ENCODE measurements at places on chromosomes 1 and 21.

DNA sequence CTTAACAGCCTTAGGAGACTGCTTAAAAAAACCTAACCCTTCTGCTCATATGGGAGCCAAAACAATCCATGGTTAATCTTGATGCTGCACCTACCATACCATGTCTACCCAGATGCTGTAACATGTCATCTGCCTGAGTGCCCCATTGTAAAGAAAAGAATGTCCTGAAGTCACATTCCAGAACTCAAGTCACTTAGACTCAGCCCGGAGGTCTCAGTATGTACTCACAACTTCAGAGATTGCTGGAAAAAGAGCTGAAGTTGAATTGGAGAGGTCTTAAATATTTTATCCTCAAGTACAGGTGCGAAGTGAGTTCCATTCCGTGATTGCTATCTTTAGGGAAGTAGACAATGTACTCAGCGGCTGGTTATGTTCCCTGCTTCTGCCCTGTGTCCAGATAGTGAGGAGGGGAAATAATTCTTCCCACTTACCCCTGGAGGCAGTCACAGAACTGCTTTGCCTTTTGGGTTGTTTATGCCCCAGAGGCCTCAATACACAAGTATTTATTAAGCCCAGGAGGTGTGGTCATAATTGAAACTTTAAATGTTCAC is 57.5 kb upstream of the HOOK1 start:
- DNase-seq: no peak

DNA sequence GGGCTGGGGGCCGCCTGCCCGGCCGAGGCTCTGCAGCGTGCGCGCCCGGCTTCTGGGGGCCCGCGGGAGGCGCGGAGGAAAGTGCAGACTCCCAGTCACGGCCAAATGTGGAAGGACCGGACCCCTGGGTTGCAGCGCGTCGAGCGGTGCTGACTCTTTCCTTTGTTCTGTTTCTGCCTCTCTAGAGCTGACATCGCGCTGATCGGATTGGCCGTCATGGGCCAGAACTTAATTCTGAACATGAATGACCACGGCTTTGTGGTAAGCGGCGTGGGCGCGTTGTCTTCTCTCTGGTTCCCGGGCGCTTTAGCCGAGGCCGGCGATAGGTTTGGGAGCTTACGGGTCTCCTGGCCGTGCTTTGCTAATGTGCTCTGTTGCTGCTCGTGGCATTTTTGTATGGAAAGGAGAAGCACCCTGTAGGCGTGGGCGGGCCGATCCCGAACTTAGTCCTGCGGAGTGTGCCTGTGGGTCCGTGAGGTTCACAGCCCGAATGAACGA is 629 bp downstream of the PGD start:
- DNase-seq: peak; percentile 3

GRCh38 chr1:39485046-39485803 is 6.2 kb upstream of the BMP8A start:
- no peak for DNase-seq

DNA sequence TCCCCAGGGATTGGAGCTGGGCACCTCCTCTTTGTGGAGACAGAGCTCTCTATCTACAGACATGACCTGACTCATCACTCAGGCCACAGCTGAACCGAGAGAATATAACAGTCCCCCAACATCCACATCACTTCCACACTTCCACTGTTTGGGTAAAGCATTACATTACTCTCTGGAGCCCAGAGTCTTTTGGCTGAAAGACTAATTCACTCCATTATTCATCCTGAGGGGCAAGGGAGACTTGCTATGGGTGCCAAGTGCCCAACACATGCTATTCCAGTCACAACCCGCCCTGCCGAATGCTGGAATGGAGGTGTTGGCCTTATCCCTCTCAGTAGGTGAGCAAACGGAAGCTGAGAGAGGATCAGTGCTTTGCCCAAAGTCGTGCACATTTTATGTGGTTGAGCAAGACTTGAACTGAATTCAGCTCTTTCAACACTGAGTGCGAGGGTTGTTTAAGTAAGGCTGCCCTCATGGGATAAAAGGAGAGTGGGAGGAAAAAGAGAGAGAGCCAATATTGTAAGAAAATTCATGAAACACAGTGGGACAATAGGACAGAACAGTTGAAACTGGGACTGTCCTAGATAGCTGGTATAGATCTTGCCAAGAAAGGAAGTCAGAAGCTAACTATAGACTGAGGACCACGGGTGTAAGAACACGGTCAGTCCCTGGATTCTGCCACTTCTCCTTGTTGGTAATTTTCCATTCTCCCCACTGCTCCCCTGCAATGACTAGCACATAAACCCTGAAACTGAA is 13.5 kb upstream of the CHI3L1 start:
- no peak for DNase-seq

- no peak for DNase-seq
Observed at GRCh38 chr1:10795276-10796021, 997 bp downstream of the CASZ1 start.

- no peak for DNase-seq
Observed at GRCh38 chr1:57091642-57092041, 125.8 kb upstream of the C8B start.

GRCh38 chr1:77504986-77505385 is 177.5 kb downstream of the ZZZ3 start:
- DNase-seq: no peak

GRCh38 chr1:204232526-204232925 is 18.7 kb upstream of the GOLT1A start:
- DNase-seq: no peak

GRCh38 chr1:154485106-154485505 is 16.9 kb upstream of the TDRD10 start:
- no peak for DNase-seq

DNA sequence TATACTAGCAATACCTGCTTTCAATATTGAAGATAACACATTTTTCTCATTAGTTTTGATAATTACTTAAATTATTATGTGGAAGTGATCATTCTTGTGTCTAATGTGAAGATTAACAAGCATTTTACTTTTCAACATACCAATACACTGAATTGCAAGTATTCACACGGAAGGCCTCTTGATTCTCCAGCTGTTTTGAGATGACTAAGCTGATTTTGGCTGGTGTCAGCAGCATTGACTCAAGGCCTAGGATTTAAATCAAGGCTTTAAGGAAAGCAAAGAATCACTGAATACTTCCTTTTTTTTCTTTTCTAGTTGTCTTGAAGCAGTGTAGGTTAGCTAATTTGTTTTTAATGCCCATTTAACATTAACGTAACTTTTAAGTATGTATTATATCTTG is 373.7 kb downstream of the SRGAP2C start:
- no peak for DNase-seq

GRCh38 chr1:222229672-222230312 is 318.1 kb downstream of the HHIPL2 start:
- no peak for DNase-seq

GRCh38 chr1:209720326-209720725 is 15.7 kb downstream of the HSD11B1 start:
- no peak for DNase-seq

DNA sequence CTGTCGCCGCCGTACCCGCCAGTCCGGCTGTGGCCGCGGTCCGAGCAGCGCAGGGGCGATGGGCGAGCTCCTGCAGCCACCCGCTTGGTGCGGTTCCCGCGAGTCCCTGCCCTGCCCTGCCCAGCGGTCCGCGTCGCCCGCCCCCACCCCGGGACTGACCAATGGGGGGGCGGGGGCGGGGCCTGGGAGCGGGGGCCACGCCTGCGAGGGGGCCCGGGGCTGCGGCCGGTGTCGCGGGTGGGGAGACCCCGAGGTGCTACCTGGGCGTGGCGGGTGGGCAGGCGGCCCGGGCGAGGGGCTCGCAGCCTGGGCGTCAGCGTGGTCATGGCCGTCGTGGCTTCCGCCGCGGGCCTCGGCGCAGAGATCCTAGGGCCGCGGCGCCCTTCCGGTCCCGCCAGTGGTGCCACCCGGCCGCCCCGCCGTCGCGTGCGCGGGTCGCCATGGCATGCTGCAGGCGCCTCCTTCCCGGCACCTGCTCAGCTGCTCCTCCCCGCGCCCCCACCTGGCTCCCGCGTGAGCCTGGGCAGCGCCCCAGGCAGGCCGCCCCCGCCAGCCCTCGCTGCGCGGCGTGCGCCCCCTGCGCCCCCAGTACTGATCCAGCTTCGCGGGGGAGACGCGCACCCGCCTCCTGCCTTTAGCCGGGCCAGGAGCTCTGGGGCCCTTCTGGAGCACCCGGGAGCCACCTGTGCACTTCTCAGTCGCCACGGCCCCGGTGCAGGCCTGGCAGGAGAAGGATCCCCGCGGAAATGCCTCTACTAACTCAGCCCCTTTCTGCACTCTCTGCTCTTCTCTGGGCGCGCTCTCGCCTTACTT is at the start of gene BMP8B:
BMP8B (minus strand) TSS at position 108 of the 813 bp plus-strand sequence. CDS start 380 bp downstream, outside the sequence.
- DNase-seq: peak; percentile 49

DNA sequence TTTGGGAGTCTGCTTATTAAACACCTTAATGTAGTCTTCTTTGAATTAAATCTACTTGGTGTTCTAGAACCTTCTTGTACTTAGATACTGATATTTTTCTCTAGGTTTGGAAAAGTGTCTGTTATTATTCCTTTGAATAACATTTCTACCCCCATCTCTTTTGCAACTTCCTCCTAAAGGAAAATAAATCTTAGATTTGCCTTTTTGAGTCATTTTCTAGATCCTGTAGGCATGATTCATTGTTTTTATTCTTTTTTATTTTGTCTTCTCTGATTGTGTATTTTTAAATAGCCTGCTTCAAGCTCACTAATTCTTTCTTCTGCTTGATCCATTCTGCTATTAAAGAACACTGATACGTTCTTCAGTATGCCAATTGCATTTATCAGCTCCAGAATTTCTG is 155.9 kb upstream of the NEGR1 start:
- DNase-seq: no peak

DNA sequence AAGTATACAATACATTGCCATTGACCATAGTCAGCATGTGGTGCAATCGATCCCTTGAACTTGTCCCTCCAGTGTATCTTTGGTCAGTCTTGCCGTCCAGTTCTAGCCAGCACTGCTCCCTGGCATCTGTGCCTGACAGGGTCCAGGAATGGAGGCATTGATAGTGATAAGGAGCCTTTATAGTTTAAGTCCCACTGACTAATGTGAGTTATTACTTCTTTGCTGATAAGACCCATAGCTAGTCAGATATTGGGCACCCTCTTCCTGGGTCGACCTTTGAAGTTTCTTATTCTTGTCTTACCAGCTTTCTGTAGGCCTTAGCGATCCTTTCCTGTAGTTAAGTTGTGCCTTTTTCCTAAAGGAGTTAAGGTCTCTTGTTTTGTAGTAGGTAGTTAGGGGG is 13.0 kb downstream of the UCK2 start:
- DNase-seq: no peak

- DNase-seq: no peak
Observed at GRCh38 chr1:231192620-231193163, 30.8 kb downstream of the TRIM67 start.

DNA sequence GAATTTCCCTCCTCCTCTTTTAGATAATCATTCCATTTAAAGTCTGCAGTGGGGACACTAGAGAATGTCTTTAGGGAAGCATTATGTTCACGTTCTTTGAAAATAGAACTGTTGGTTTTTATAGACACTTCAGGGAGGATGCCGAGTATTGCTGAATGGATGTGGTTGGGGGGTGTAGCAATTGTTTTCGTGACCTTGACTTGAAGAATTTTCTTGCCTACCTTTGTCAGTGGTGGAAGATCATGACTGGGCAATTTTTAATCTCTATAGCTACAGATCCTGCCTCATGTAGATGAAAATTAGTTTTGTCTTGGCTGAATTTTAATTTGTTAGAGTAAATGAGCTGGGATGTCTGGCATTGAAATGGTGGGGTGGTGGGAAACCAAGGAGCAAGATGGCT is 3.8 kb downstream of the SMG7 start:
- DNase-seq: no peak

DNA sequence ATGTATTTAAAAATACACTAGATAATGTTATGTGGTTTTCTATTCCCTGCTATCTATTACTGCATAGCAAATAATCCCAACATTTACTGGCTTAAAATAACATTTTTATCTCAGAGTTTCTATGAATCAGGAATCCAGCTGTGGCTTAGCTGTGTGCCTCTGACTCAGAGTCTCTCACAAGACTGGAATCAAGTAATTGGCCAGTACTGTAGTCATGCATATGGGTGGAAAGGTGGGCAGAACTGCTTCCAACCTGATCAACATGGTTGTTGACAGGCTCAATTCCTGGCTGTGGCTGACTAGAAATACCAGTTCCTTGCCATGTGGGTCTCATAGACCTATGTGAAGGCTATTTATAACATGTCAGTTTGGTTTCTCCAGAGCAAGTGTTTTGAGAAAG is 131.8 kb downstream of the PDE4B start:
- DNase-seq: no peak

DNA sequence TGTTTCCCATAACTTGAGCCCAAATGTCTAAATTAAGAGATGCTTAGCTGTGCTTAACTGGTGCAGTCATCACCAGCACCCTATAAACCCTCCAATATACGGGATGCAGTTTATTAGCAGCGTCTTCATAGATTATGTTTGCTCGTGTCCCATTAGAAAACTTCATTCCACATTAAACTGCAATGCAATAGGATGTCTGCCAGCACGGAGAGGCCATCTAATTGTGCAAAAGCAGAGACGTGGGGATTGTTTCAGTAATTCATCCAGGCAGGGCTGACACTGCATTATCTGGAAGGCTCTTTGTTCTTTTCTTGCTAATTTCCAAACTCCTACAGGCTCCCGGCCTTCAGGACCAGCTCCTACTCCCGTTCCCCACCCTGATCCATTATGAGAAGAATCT is 89.5 kb downstream of the CSMD2 start:
- DNase-seq: no peak

GRCh38 chr1:207063014-207063413 is 9.9 kb downstream of the PFKFB2 start:
- DNase-seq: no peak

GRCh38 chr1:39410915-39411436 is 80.5 kb upstream of the BMP8A start:
- peak; percentile 52 for DNase-seq

GRCh38 chr1:114026797-114027196 is 47.5 kb downstream of the OLFML3 start:
- DNase-seq: no peak

DNA sequence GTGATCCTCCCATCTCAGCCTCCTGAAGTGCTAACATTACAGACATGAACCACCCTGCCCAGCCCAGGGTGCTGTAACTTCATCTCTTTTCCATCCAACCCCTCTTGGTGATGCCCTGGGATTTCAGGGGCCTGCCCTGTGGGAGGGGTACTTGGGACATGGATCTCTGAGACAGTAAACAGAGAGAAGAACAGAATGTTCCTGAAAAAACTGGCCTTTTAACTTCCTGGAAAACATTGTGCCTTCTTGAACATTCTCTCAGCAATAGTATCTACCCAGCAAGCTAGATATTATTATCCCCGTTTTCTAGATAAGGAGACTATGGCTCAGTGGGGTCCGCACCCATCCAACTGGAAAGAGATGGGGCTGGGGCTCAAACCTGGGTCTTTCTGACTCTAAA is 57.0 kb downstream of the VWA5B1 start:
- DNase-seq: no peak

GRCh38 chr1:26225033-26225831 is 8.8 kb upstream of the CEP85 start:
- peak; percentile 31 for DNase-seq

DNA sequence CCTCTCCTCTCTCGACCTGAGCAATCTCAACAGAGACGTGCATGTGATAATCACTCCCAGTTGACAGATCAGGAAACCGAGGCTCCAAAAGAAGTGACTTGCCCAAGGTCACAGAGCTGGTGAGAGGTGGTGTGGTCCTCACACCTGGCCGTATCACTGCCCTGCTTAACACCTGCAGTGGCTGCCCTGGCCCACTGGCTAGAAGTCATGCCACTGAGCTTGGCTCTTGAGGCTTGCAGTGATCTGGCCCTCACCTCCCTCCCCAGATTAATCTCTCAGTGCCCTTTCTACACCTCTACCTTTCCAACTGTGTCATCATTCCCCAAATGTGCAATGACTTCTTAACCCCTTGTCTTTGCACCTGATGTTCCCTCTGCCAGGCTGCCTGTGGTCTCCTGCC is 38.8 kb downstream of the CDCP2 start:
- no peak for DNase-seq
